NCI-H187 (cell line): ENCODE measurements at places on chromosomes 16 and 17.

- DNase-seq = no peak
Measured at GRCh38 chr17:39461926-39462569, 762 bp downstream of the CDK12 start.

- no peak for DNase-seq
Measured at GRCh38 chr16:66616169-66616568, 11.7 kb downstream of the CMTM3 start.

GRCh38 chr16:68083861-68084503 lies 1.2 kb upstream of the NFATC3 start:
- no peak for DNase-seq

DNA sequence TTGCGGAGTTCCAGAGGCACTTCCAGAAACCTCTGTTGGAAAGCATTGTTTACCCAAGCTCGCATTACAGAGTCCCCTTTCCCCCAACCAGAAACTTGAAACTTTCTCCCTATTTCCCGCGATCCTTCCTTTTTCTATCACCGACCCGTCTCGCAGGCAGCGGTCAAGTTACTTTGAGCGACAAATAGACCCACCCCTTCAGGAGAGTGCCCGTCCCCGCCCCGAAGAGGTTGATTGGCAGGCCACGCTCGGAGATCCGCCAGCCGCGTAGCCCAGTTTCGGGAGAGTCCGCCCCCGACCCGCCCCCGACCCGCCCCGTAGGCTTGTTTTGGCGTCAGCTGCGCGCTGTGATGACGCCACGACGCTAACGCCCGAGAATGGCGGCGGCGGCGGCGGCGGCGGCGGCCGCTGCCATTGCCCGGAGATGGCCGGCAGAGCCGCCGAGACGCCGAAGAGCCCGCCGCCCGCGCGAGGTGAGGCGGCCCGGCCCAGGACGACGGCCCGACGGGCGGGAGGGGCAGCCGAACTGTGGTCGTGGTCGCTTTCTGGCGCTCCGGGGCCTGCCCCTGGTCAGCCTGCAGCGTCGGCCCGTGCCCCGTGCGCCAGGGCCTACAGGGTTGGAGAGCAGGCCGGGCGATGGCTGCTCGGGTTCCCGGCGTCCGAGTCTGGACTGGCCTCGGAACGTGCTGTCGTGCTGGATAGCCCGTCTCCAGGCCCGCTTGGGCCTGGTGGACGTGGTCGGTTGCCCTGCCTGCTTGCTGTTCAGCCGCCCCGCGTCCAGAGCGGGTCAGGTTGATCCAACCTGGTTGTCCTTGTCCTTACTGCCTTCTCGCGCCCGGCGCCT lies at the start of gene PSKH1:
PSKH1 (plus strand) TSS at position 356 of the 844 bp plus-strand sequence. CDS start 15,496 bp downstream, outside the sequence.
- DNase-seq = peak; percentile 66
